CD8-positive, alpha-beta T cell (primary cell): ENCODE measurements at places on chromosomes 5 and 9.

- DNase-seq, result no peak
Measured at GRCh38 chr9:2427120-2427891, 194.3 kb upstream of the VLDLR start.

DNA sequence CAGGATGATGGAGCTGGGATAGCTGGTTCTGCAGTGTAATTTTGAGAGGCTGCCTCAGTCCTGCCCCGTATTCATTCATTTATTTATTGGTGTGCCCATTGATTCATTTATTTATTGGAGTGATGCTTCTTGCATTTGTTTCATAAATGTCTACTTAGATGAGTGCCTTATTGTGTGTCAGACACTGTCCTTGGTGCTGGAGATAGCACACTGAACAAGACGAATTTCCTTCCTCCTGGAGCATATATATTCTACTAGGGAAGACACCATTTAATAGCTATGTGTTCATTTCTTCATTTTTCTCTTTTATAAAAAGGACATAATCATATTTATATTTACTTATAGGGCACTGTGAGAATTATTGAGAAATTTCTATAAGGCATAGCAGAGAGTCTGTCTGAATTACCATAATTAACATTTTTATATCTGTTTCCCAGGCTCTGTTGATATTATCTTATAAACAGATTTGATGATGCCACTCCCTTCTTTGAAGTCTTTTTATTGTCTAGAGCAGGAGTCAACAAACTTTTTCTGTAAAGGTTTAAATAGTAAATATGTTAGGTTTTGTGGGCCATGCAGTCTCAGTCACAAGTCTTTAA is 433.9 kb upstream of the ZNF608 start:
- no peak for DNase-seq

DNA sequence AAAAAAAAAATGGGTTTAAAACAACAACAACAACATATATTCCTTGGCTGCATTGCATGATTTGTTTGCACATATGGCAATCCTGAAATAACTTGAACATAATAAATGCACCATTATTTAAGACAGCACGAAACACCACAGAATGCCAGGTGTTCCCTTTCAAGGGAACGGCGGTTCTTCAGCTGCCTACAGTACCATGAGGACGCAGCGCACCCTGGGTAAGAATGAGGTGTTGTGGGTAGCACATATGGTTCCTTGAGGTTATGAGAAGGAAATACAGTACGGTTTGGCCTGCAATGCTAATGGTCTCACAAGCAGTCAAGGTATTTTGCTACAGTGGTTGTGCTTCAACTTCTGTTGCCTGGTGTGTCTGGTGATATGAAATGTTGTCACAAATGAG is 174.8 kb downstream of the SLC12A2 start:
- DNase-seq, result no peak

DNA sequence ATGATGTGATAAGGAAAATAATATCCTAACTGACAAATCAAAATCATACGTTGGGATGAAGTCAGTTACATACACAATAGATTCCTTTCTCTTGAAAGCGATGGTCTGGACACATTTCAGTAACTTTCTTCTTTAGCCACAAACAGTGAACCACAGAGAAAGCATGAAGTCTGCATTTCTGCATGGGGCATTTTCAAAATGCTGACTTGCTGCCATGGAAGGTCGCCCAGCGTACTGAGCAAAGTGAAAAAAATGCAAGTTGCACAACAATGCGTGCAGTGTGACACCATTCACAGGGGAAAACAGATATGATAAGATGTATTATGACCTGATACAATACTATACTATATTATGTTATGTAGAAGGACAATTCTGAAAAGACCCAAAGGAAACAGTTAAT is 146.3 kb downstream of the SNX18 start:
- DNase-seq, result no peak

DNA sequence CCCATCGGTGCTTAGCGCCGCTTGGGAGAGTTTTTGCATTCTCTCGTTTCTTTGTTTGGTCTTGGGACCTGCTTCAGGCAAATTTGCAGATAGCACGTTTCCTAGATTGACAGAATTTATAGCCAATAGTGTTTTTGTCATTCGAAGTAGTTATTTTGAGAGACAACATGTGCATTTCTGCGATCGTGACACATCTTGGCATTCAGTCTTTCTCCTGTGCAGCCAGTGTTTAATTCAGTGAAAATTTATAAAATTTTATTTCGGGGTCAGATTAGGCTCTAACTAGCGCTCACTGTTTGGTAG is 830 bp downstream of the PRRC1 start:
- DNase-seq, result no peak

DNA sequence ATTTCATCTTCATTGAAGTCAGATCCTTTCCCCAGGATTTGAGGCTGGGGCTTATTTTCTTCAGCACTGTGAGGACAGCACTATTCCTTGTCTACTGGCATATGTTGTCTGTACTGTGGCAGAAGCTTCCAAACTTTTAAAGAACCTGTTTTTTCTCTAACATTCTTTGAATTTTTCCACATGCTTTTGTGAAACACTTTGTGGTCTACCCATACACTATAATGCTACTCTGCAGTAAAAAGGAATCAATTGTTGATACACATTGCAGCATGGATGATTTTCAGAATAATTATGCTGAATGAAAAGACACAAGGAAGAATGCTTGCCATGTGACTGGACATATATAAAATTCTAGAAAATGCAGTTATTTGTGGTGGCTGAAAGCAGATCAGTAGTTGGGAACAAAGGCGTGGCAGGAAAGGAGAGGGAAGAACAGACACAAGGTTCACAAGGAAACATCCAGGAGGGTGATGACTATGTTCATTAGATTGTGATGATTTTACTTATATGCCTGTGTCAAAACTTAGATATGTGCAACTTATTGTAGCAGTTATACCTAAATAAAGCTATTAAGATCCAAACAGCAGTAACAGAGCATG is 96.8 kb downstream of the WNK2 start:
- DNase-seq, result no peak
